ENCODE measurements at places on chromosomes 5 and 9. TPM values are rescaled to one million over a fixed set of nuclear protein-coding genes. Genes with fewer than 3 reads are reported as not detected.

G3BP1 gene
- 269 TPM for total RNA-seq

PLPP7 gene
- not detected for total RNA-seq

SAPCD2 gene
- 2.1 TPM for total RNA-seq

IL13 gene
- not detected for total RNA-seq

GNAQ gene
- total RNA-seq = 50.5 TPM

CYLC2 gene
- not detected for total RNA-seq

LURAP1L gene
- 70.7 TPM for total RNA-seq

FOXD4L5 gene
- under 0.01 TPM for total RNA-seq

APBA1 gene
- 2.7 TPM for total RNA-seq

OGN gene
- not detected for total RNA-seq

TSSK1B gene
- under 0.01 TPM for total RNA-seq

SPATA6L gene
- 2.7 TPM for total RNA-seq

CXXC5 gene
- total RNA-seq = 5.1 TPM

INSYN2B gene
- 0.07 TPM for total RNA-seq

OLFML2A gene
- total RNA-seq = 128 TPM

IQGAP2 gene
- total RNA-seq = not detected

PFN3 gene
- not detected for total RNA-seq

LRRC26 gene
- total RNA-seq = 2.1 TPM

FAM151B gene
- total RNA-seq = 2.8 TPM

RETREG1 gene
- total RNA-seq = 1.0 TPM

DOCK2 gene
- 0.14 TPM for total RNA-seq

FAM78A gene
- total RNA-seq = 0.34 TPM

CDH6 gene
- 0.14 TPM for total RNA-seq

CD274 gene
- total RNA-seq = 20.2 TPM

TAF1L gene
- total RNA-seq = under 0.01 TPM

RGS7BP gene
- total RNA-seq = not detected

SOX30 gene
- not detected for total RNA-seq

RCL1 gene
- total RNA-seq = 37.3 TPM

GARIN3 gene
- not detected for total RNA-seq

KIF4B gene
- total RNA-seq = under 0.01 TPM

OLFM1 gene
- total RNA-seq = not detected

PLPP1 gene
- 20.8 TPM for total RNA-seq

SPOCK1 gene
- total RNA-seq = 53.3 TPM

SPATA31E1 gene
- not detected for total RNA-seq

MCTP1 gene
- total RNA-seq = 12.3 TPM

TTC23L gene
- 0.07 TPM for total RNA-seq

BAAT gene
- 0.07 TPM for total RNA-seq

TTC39B gene
- 16.1 TPM for total RNA-seq

ROPN1L gene
- total RNA-seq = 0.07 TPM

FBP2 gene
- total RNA-seq = not detected
